T-helper 2 cell (primary cell): ENCODE measurements at places on chromosomes 3 and 15.

DNA sequence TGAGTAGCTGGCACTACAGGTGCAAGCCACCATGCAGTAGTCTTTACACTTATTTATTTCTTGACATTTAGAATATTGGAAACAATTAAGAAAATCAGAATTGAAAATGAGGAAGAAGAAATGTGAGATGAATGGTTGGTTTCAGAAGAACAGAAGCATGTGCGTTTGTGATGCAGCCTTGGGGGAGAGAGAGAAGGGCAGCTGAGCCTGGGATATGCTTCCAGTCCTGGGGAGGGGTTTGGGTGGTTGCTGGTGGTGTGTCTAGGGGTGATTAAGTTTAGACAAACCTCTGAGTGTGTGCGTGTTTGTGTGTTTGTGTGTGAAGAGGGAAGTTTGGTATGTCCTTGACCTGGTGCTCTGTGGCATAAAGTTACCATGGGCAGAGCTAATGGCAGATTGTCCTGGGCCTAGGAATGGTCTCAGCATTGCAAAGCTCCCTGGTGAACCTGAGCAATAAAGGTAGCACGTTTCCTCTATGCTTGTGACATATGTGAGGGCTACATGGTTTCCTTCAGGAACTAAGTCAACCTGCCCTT lies 35.6 kb downstream of the CTSH start:
- no peak for DNase-seq

GRCh38 chr15:58608711-58609110 lies 140.8 kb downstream of the ADAM10 start:
- no peak for DNase-seq

- no peak for DNase-seq
Measured at GRCh38 chr3:114566767-114567166, 272.9 kb downstream of the TIGIT start.

- no peak for DNase-seq
Measured at GRCh38 chr15:99994849-99995248, 261.6 kb upstream of the LYSMD4 start.

DNA sequence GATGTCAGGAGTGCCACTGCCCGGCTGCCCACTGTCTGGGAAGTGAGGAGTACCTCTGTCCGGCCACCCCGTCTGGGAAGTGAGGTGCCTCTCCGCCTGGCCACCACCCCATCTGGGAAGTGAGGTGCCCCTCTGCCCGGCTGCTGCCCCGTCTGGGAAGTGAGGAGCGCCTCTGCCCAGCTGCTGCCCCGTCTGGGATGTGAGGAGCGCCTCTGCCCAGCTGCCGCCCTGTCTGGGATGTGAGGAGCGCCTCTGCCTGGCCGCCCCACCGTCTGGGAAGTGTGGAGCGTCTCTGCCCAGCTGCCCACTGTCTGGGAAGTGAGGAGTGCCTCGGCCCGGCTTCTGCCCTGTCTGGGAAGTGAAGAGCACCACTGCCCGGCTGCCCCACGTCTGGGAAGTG lies 3.3 kb downstream of the COX17 start:
- no peak for DNase-seq

GRCh38 chr3:141769221-141769894 lies 6.2 kb downstream of the GRK7 start:
- no peak for DNase-seq

DNA sequence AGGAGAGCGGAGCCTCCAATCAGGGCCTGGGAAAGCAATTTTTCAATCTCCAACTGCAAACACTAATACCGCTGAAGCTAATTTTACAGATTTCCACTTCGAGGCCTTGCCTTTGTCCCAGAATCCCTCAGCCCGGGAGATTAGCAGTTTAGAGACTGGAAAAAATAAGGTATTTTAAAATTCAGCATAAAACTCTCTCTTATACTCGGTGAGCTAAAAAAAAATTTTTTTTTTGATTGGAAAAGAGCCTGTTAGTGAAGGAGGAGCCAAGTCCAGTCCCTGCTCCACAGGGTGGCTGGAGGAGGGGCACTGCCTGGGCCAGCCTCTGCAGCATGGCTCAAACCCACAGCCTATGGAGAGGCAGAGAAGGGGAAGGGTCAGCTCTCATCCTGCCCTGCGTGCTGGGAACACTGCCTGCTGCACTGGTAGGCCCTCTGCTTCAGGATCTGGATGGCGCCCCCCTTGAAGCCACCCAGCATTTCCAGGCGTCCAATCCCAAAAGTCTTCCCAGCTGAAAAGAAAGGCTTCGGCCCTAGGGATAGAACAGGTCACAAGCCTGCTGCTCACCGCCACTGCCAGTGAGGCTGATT lies 48.9 kb downstream of the CACNA2D2 start:
- no peak for DNase-seq

- DNase-seq = no peak
Measured at GRCh38 chr3:155064920-155065319, 15.2 kb upstream of the MME start.

DNA sequence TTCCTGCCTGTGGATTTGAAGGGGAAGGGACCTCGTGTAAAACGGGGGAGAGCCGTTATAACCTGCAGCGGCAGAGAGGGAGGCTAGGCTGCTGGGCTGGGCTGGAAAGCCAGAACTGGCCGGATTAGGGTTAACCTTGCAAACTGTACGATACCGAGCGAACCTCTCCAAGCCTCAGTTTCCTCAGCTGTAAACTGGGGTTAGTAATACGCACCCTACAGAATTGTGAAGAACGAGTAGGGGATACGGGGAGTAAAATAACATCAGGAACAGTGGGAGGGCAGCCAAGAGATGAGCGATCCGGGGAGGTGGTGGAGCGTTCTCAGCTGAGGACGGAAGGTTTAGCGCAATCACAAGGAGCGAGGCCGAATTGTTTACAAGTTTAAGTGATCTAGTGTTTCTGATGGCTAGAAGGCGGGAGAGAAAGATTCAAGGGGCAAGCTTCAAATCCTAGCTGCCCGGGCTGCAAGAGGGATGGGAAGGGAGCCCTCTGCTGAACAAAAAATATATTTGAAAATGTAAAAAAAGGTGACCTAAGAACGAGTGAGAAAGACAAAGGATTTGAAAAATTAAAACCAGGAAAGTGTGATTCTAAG lies 768 bp upstream of the SEMA5B start:
- DNase-seq = peak; percentile 46

DNA sequence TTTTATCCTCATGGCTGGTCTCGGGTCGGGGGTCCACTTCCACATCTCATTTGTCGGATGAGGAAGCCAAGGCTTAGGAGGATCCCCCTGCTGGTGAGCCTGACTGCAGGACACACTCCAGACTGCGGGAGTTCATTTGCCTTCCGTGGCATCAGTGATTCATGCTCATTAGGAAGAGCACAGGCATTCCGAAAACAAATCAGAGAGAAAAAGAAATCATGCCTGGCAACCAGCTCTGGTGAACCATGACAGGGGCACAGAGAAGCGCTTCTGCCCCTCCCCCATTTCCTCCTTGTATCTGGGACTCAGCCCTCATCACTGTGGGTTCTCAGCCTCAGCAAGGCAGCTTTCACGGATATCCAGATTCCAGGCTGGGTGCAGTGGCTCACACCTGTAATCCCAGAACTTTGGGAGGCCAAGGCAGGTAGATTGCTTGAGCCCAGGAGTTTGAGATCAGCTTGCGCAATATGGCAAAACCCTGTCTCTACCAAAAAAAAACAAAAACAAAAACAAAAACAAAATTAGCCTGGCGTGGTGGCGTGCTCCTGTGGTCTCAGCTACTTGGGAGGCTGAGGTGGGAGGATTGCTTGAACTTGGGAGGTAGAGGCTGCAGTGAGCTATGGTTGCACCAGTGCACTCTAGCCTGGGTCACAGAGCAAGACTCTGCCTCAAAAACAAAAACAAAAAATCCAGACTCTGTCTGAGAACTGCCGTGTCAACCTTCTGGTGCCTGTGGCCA lies 28.4 kb downstream of the IRAK2 start:
- DNase-seq = peak; percentile 28
